Stimulated activated CD4-positive, alpha-beta T cell treated with anti-CD3 and anti-CD28 coated beads, Interleukin-4, amount 100 ng/mL, for 48 hours (primary cell): ENCODE measurements at places on chromosomes 1 and 21.

DNA sequence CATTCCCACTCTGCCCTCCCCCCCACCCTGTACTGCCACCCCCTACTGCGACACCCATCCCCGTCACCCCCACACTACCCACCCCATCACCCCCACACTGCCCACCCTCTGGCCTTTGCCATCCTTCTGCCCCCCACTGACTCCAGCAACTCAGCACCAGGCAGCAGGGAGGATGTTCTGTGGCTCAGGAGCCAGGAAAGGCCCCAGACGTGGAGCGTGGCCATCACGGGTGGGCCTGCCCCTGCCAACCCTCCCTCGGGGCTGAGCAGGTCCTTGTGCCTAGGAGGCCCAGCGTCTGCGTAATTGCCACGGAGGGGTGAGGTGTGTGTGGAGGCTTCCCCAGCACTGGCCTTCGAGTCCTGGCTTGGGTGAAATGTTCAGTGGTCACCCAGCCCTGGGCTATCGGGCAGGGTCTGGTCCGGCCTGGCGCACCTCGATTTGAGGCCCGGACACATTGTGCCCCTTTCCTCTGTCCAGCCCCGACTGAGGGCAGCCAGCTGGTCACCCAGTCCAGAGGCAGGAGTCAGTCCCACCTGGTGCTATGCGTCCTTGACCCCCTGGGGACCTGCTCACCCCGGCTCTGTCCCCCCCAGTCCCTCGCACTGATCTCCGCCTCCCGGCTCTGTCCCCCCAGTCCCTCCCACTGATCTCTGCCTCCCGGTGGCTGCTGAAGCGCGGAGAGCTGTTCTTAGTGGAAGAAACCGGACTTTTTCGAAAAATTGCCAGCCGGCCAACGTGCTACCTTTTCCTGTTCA lies 23.0 kb downstream of the ARHGEF16 start:
- no peak for DNase-seq

- DNase-seq: no peak
These were observed 9.0 kb upstream of the RHBG start for GRCh38 chr1:156359973-156360372.

DNA sequence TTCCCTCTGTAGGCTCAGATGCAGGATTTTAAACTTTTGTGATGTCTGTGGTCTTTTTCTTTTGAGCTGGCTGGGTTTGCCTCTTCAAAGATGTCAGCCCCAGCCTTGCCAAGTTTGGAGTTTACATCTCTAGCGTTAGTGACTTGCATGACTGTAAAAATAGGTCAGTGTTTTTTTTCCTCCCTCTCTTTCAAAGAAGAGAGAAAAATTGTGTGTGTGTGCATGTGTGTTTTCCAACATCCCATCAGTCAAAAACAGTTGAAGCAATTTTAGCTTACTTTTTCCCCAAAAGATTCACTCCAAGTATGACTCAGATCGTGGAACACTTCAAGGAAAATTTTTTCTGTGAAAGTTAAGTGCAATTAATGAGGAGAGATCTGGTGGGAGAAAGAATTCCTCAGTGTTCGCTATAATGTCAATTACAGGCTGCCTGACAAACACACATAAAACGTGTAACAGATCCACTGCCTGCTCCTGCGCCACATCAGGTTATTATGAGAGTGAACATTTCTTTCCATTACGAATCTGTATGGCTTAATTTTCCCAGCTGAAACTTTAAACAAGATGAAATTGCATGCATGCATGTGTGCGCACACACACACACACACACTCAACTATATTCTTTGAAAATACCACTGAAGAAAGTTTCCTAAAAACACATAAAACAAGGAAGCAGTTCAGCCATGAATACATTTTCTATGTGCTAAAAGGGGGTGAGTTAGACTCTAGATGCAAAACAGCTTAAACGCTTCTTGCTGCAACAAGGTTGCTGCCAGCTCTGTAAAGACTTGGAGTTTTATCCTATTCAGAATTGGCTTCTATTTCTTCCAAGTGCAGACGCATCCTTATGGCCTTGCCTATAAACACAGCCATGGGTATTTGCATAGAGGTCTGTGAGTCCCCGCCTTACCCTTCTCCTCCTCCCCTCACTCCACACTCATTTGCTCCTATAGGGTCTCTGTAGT lies 55.5 kb downstream of the TLR5 start:
- DNase-seq: no peak

GRCh38 chr1:157496121-157496526 lies 56.2 kb downstream of the FCRL5 start:
- DNase-seq: no peak

GRCh38 chr21:45970674-45971615 lies 10.6 kb upstream of the COL6A1 start:
- DNase-seq: peak; percentile 31

DNA sequence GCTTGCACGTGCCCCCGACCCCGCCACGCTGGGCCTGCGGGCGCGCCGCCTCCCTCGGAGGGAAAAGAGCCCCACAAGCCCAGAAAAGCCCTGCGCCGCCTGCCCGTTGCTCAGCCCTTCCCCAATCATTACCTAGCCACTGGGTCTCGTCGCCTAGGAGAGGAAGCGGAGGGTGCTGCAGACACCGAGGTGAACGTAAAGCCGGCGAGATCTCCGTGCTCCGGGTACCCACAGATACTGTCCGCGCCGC lies at the start of gene ENO1:
ENO1 (minus strand) TSS at position 239 of the 250 bp plus-strand sequence. CDS start 3,778 bp downstream, outside the sequence.
- no peak for DNase-seq

DNA sequence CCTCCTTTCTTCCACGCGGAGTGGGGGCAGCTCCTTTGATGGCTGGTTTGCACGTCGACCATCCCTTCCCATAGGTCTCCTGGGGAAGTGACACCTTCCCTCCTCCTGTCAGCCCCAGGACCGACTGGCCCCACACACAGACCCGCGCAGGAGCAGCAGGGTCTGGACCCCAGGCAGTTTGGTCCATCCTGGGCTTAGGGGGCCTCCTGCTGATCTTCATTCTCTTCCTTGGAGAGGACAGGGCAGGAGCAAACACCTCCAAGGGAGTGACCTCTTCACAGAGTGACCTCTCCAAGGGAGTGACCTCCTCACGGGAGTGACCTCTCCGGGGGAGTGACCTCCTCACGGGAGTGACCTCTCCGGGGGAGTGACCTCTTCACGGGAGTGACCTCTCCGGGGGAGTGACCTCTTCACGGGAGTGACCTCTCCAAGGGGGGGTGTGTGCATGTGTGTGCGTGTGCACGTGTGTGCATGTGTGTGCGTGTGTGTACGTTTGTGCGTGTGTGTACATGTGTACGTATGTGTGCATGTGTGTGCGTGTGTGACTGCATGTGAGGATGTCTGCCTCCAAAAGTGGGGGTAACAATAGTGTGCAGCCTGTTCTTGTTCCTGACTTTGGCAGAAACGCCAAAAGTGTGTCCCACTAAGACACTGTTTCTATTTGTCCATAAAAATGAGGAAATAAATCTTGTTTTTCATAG lies 29.8 kb downstream of the COL6A1 start:
- no peak for DNase-seq
